ENCODE measurements at places on chromosomes 12 and 14.

- DNase-seq, result no peak
Observed at GRCh38 chr12:32230613-32230993, 124.0 kb downstream of the BICD1 start.

DNA sequence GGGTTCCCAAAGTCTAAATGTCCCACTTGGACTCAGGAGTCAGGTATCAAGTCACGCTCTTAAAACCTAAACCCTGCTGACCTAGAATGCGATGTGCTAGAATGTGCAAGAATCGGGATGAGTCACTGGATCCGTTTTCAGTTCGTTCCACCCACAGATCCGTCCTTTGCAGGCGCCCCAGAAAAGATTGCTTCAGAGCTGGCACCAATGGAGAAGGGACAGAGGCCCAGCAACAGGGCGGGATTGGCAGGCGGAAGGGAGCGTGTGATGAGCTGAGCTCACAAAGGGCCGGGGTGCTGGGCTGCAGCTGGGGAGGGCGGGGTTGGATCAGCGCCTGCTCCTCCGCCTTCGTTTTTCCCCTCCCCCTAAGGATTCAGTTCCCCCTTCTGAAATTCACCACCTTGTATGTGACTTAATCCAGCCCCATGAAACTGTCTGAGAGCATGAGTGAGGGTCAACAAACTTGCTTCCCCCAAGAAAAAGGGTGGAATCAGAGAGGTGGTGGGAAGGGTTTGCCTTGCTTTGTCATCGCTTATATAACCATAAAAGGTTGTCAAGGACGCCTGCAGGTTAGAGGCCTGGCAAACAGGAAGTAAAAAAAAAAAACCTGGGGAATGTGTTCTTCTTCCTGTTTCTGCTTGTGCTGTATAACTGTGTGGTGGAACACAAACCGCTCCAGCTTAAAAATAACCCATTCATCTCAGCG, 2.8 kb upstream of the UBC start:
- no peak for DNase-seq

DNA sequence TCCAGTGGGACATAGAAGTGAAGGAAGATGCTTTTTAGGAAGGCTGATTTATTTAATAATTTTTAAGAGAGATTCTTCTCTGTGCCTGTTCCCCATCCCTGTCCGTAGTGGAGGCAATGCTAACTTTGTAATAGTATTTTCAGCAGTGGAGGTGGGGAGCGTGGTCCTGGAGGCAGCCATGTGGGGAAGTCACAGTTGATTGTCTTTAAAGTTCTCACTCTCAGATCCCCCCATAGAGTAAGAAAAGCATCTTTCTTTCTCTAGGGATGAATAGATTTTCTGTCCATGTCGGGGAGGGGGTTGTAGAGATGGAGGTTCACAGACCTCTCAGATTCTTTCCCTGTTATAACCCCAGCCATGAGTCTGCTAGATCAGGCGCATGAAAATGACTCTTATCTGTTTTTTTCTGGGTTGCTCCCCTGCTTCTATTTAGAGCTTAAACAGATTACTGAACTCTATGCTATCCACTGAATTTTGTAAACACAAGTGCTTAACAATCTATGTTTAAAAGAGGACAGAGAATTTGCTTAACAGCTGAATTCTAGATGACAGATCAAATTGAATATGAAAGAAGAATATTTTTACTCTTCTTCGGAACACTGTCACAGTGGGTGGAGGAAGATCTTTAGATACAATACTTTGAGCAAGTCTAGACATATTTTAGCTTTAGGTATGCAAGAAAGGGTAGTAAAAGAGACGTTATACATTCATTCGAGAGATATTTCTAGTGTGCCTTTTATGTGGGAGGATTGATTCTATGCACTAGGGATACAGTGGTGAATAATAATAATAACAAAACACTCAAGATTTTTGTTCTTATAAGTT, 25.3 kb downstream of the TMEM117 start:
- DNase-seq, result no peak

GRCh38 chr12:91143206-91143605, 31.9 kb upstream of the LUM start:
- no peak for DNase-seq

DNA sequence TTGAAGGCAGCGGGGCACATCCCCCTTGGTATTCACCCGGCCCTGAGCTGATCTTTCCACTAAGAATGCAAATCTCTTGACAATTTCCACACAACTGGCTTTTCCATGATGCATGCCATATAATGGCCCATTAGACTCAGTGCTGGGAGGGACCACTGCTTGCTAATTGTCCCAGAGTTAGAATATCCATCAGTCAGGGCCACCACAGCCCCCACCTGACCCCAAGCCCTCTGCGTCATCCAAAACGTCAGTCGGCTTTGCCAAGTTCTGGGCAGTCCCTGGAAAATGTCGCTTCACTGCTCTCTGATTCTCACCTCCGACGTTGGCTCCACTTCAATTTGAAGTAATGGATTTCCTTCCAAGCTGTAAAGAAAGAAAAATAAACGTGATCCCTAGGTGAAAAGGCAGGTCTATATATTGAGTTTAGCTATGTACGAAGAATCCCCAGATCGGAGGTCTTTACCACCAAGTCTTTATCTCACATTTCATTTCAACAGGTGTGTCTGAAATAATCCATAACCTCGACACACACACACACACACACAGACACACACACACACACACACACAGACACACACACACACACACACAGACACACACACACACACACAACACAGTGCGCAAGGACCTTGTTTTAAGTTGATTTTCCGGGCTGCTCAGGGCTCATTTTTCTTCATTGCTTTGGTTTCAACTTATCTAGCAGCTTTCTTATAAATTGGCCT, 165.5 kb upstream of the NOS1 start:
- no peak for DNase-seq

DNA sequence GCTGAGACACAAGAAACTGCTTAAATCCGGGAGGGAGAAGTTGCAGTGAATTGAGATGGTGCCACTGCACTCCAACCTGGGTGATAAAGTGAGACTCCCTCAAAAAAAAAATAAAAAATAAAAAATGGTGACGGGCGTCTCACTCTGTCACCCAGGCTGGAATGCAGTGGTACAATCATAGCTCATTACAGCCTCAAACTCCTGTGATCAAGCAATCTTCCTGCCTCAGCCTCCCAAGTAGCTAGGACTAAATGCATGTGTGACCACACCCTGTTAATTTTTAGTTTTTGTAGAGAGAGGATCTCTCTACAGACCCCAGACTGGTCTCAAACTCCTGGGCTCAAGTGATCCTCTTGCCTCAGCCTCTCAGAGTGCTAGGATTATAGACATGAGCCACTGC, 9.1 kb downstream of the SNX6 start:
- no peak for DNase-seq

GRCh38 chr14:54564071-54564867, 2.7 kb upstream of the SAMD4A start:
- DNase-seq, result no peak

- no peak for DNase-seq
Observed at GRCh38 chr14:97413022-97413539, 615.9 kb downstream of the VRK1 start.

- DNase-seq, result no peak
Observed at GRCh38 chr12:19760611-19761010, 321.3 kb downstream of the AEBP2 start.
